ENCODE measurements at places on chromosomes 3 and 15.

- no peak for DNase-seq
These were observed 77.4 kb upstream of the PLCL2 start for GRCh38 chr3:16807391-16807790.

- DNase-seq = peak; percentile 87
These were observed 224.8 kb upstream of the IL12A start for GRCh38 chr3:159763602-159764489.

- peak; percentile 60 for DNase-seq
These were observed 57.7 kb downstream of the FEM1B start for GRCh38 chr15:68335251-68335650.

DNA sequence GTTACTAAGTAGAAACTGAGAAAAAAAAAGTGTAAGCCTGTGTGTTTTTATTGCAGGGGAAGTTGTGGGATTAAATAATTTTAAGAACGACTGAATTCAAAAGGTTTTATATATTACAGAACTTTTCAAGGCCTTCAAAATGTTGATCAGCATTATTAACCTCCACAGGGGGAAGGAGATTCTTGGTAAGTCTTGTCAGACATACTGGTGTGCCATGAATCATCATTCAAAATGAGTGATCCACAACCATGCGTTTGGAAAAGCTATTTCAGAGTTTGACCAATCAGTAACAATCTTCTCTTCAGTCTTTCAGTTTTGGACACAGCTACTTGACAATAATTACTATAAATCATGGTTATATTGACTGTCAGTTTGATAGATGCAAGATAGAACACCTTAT lies 70.2 kb downstream of the ADAMTS9 start:
- no peak for DNase-seq

- DNase-seq = no peak
These were observed 656.9 kb downstream of the NTRK3 start for GRCh38 chr15:87599616-87600015.

- peak; percentile 46 for DNase-seq
These were observed 570.0 kb upstream of the NR2F2 start for GRCh38 chr15:95760508-95760907.

DNA sequence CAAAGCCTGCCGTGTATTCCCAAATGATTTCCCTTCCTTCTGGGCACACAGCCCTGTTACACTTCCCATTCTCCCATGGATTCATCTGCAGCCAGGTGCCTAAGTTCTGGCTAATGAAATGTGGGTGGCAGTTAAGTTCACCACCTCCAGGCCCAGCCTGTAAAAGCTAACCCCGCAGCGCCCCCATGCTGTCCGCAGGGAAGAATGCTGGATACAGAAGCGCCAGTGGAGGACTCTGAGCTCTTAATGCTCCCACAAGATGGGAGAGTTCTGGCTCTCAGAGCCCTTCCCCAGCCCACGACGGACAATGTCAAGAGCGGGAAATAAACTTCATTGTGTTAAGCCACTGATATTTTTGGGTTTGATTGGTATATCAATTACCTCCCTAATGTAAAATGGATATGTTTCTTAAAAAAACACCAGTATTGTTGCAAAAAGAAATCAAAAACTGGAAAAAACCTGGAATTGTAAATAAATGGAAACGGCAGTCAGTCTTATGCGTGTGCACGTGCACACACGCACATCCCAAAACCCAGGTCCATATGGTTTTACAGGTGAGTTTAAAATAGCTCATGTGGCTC lies 37.7 kb upstream of the FGD5 start:
- DNase-seq = peak; percentile 87

- DNase-seq = no peak
These were observed 12.0 kb upstream of the CPA3 start for GRCh38 chr3:148853076-148853475.

- DNase-seq = no peak
These were observed 40.3 kb upstream of the ZCWPW2 start for GRCh38 chr3:28308196-28308595.

DNA sequence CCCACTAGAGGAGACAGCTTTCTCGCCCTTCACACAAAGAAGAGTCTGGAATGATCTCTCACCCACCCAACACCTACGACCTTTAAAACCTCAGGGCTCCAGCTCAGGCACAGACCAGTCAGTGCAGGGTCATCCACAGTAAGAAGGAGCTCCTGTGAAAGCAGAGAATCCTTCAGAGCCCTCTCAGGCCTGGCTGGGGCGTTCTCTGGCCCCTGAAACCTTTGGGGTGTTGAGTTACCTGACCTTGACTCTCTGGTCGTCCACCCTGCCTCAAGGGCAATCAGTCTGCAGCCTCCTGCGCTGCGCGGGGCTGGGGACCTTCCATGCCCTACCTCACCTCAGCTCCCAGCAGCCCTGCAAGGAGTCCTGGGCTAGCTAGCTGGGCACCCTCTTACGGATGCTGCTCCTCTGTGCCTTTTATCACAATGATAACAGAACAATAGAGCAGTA lies 106.2 kb downstream of the ADCY5 start:
- DNase-seq = no peak

- no peak for DNase-seq
These were observed 7.3 kb downstream of the ST3GAL6 start for GRCh38 chr3:98770261-98771039.

DNA sequence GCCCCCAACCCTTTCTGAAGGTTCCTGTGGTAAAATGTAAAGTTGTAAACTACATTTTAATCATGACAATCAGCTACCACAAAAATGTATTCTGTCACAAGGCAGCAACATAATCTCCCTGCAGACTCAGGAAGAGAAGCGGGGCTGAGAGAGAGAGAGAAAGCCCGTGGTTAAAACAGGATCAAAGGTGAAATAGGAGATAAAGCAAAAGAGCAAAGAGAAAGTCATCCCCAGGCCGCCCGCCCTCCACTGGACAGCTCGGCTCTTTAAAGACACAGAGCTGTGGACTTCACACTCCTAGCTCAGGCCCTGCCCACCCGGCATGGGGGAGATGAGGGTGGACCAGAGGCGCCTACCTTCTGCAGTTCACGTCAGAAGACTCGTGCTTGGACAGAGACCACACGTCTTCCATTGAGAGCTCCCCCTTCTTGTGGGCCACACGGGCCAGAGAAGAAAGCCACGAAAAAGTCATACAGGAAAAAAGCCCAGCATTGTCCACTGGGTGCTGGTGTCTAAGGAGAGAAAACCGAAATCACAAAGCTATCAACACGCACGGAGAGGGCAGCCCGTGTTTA lies 29.4 kb downstream of the ABCC5 start:
- peak; percentile 60 for DNase-seq

- no peak for DNase-seq
These were observed 20.3 kb upstream of the FRMD4B start for GRCh38 chr3:69406163-69406562.

DNA sequence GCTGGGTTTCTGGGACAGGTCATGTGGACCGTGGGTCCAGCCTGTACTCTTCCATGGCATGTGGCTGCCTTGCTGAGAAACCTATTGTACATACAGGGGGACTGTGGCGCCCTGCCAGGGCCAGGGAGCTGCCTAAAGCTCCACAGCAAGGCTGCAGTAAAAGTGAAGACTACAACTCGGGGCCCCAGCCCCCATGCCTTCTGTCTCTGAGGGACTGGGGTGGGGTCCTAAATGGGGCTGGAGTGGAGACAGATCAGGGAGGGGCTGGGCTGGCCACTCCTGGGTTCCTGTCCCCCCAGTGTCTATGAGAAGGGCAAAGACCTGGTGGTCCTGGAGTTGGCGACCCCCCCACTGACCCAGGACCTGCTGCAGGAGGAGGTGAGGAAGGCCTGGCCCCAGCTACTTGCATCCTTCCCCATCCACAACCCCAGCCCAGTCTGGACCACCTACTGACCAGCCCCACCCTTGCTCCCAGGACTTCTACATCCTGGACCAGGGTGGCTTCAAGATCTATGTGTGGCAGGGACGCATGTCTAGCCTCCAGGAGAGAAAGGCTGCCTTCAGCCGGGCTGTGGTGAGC lies 7.3 kb downstream of the VILL start:
- DNase-seq = no peak

- DNase-seq = no peak
These were observed 13.1 kb upstream of the SETD5 start for GRCh38 chr3:9384141-9384828.

DNA sequence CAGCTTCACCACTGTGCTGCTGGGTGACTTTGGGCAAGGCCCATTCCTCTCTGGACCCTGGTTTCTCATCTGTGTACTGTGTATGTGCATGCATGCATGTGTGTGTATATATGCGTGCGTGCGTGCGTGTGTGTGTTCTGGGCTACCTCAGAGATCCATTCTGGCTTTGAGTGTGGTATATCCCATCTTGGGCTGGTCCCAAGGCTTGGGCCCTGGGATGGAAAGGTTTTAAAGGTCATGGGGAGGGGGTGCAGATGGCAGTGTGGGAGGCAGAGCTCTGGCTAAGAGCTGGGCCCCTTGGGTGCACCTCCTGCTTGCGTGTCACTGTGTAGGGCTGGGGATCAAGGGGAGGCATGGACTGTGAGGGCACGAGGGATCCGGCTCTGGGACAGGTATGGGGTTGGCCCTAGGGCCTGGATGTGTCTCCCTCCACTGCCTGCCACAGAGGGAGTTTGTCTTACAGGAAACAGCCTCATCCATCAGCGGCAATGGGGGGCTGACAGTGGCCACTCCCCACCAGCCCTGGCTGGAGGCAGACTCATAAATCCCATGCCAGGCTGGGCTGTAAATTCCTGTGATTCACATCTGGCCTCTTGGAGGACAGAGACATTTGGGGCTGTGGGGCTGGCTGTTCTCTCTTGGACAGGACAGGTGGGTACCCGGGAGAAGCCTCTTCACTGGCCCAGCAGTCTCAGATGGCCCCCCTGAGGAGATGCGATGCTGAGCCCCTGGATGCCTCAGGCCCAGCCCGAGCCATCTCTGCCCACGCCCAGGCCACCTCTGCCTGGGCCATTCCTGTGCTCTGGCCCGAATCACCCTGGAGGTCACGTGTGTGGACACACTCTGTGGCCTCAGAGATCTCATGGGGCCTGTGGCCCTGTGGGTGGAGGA lies 21.4 kb upstream of the CSPG4 start:
- no peak for DNase-seq

DNA sequence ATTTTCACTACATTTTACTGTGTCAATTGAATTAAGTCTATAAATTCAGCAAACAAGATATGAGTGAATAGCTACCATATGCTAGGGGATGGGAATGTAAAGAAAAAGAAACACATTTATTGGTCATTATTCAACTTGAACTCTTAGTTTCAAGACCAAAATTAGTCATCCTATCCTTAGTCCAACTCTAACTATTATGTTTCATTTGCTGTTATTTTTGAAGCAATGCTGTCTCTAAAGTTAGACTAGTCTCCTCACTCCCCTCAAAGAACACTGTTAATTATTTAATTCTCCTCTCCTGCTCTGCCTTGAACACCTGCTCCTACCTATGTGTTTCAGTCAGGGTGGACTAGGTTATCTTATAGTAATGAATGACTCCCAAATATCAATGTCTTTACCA lies 920.9 kb downstream of the TUSC7 start:
- DNase-seq = no peak

DNA sequence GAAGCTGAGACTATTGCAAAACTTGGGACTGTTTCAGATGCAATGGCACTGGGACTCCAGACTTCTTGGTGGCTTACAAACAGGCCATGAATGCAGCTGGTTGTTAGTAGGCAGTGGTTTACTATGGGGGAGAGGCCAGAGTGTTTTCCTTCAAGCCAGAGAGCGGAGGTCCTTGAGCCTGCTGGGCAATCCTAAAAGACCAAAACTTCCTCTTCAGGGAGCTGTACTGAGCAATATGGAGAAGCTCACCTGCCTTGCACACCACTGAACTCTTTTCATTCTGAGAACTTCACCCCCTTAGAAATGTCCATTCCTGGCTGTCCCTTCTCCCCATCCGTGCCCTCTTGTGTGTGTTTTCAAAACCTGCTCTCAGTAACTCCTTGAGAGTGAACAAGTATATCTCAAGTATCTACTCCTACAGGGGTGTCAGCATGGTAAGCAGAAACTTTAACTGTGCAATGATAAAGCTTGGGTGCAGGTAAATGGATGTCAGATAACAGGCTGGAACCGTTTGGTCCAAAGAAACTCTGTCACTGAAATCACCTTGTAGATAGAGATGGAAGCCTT lies 213.9 kb downstream of the CLSTN2 start:
- no peak for DNase-seq

DNA sequence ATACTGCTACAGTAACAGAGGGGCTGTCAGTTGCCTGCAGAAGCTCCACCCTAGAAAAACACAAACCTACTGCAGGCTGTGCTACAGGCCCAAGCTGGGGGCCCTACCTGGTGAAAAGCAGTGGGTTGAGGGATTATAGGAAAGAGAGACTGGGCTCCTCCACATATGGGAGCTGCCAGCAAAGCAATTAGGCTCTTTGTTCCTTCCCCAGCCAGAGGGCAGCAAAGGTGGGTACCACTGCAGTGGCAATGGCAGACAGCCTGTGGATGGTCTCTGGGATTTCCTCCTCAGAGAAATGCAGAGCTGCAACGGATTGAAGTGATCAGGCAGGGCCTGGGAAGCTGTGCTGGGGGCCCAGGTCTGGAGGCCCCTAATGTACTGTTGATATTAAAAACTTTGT lies 19.1 kb upstream of the DNAAF4 start:
- no peak for DNase-seq

DNA sequence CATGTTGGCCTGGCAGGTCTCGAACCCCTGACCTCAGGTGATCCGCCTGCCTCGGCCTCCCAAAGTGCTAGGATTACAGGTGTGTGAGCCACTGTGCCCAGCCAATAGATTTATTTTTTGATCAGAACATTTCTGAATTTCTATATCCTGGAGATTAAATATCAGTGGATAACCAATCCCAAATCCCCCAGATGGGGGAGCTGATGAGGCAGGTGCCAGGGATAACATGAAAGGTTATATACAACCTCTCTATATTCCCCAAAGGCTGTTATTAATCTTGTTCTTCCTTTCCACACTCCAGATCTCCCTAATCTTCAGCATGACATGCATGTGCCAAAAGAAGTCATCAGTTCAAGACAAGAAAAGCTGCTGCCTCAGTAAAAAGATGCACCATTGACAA lies 112.3 kb downstream of the WDR76 start:
- no peak for DNase-seq

DNA sequence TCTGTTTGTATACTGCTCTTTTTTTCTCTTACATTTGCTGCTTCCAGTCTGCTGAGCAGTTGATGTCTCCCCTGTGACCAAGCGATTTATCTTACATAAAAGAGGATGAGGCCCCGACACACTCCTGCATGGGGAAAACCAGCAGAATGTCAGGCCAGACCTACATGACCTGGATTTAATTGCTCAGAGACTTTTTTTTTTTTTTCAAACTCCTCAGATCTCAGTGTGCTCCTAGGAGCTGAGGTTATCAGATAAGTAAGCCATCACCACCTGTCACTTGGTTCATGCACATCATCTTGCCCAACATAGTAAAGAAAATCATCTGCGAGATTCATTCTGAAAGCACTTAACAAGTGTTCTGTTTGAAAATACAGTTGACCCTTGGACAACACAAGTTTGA lies 163.1 kb downstream of the PLCL2 start:
- no peak for DNase-seq

GRCh38 chr3:74267588-74268184 lies 346.8 kb downstream of the CNTN3 start:
- no peak for DNase-seq

- no peak for DNase-seq
These were observed 62.8 kb upstream of the HERC1 start for GRCh38 chr15:63896336-63897115.

- no peak for DNase-seq
These were observed 2.6 kb downstream of the FAM43A start for GRCh38 chr3:194688200-194688740.

All from left lobe of liver (tissue), 2 donors.